AG04450 (cell line): ENCODE measurements at places on chromosomes 4 and X. TPM values are rescaled to one million over a fixed set of nuclear protein-coding genes. Genes with fewer than 3 reads are reported as not detected.

SLC16A2 gene
- polyA plus RNA-seq: 38.5 and 42.6 TPM in 2 replicates

UGT2B15 gene
- polyA plus RNA-seq: not detected in 2 replicates

DUX4 gene
- not detected in 2 replicates for polyA plus RNA-seq

KCTD8 gene
- 0.05 TPM in 1 of 2 replicates, not detected in the other for polyA plus RNA-seq

NDST3 gene
- polyA plus RNA-seq: 0.02 and 0.04 TPM in 2 replicates

DNA sequence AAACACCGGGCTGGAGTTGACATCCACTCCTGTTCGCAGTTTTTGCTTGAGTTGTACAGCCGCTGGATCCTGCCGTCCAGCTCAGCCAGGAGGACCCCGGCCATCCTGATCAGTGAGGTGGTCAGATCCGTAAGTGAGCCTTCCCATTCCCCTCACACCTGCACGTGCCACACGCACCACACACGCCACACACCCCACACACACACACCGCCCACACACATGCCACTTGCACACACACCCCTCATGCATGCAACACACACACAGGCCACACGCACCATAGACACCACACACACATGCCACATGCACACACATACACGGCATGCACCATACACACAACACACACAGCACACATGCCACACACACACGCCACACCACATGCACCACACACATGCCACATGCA lies 20.1 kb upstream of the MSANTD1 start:
- no peak for DNase-seq

GRCh38 chrX:19085666-19086065 lies 36.6 kb downstream of the ADGRG2 start:
- DNase-seq: no peak

GRCh38 chr4:7573576-7574091 lies 138.9 kb upstream of the PSAPL1 start:
- no peak for DNase-seq

DNA sequence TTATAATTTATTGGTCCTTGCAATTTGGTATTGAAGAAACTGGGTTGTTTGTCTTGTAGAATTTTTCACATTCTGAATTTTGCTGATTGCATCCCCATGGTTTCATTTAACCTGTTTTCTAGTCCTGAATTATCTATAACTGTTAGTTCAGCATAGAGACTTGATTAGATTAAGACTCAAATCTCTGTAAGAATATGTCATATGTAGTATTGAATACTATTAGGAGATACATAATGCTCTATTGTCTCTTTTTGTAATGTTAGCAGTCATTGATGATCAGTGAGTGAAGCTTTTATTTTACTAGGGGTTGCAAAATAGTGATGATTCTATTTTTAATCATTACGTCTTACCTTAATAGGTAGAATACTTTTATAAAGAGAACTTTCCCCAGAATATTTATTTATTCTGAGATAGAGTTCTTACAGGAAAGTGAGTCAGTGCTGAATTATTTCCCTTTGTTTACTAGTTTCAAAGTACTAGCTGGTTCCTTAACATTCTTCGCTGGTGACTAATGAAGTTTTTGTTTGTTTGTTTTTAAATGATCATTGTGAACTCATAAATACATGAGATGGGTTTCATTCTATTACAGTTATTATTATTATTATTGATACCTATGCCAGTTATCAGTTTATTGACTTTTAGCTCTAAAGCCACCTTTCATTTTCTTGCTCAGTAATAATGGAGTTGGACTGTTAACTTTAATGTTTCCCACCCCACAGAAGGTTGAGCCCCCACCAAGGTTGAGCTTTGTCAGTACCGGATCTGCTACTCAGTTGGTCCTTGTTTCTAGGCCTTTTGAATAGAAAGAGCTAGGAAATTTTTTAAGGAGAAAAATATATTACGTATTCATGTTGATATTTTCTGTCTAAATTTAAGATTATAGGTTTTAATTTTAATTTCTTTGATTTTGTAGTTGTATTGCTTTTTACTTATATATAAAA lies 102.3 kb downstream of the LARP1B start:
- DNase-seq: peak; percentile 50

DNA sequence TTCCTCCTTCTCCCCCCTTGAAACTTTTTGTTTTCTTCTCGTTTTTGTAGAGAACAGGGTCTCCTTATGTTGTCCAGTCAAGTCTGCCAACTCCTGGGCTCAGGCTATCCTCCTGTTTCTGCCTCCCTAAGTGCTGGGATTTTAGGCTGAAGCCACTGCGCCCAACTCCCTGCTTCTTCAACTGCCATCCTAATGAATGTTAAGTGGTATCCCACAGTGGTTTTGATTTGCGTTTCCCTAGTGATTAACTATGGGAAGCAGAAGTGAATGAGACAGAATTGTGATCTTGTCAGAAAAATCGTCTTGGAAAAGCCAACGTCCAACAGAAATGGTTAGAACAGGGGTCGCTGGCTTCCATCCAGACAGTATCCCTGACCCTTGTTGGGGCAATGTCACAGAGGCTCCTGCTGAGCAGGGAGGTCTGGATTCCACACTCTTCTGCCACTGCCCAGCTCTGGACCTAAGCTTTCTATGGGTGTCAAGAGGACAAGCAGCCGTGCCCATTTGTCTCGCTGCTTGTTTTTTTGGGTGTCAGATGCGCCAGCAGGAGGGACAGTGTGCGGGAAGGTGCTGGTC lies 869 bp upstream of the ADD1 start:
- DNase-seq: no peak

- no peak for DNase-seq
These were observed 69.7 kb downstream of the PDGFC start for GRCh38 chr4:156901871-156902270.

DNA sequence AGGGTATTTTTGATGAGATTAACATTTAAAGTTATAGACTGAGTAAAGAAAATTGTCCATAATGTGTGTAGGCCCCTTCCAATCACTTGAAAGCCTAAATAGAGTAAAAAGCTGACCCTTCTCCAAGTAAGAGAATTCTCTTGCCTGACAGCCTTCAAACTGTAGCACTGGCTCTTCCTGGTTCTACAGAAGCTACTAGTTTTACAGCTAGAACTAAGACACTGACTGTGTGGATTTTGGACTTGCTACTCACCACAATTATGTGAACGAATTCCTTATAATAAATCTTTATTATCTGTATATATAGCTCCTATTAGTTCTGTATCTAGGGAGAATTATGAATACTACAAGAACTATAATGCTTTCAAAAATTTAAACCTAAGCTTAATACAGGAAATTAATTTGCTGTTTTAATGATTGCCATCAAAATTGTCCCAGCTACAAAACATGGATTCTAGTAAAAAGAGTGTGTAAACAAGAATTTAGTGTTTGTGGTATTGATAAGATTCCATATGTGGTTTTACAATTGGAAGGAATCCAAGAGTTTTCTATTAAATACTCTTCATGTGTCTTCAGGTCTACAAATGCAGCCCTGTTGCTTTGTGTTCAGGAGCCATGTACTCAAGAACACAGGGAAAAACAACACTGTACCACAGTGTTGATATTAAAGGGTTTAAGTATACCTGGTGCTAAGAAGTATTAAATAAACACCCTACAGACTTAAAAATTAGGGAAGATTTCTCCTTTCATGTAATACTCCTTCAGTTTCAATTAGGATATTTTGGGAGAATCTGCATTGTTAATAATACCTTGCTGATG lies 366.5 kb downstream of the CXXC4 start:
- DNase-seq: no peak

- no peak for DNase-seq
These were observed 365.8 kb upstream of the PITX2 start for GRCh38 chr4:110988722-110989121.
